ENCODE measurements at places on chromosomes 11 and 22.
A peak's percentile ranks its signal among the peaks of the same experiment; 100 is the strongest.

GRCh38 chr11:6708876-6709275, 25.7 kb upstream of the MRPL17 start:
- DNase-seq: no peak

- DNase-seq: no peak
Observed at GRCh38 chr11:117662255-117662654, 134.8 kb downstream of the DSCAML1 start.

GRCh38 chr11:13680501-13681264, 12.2 kb downstream of the FAR1 start:
- DNase-seq: peak; percentile 32

DNA sequence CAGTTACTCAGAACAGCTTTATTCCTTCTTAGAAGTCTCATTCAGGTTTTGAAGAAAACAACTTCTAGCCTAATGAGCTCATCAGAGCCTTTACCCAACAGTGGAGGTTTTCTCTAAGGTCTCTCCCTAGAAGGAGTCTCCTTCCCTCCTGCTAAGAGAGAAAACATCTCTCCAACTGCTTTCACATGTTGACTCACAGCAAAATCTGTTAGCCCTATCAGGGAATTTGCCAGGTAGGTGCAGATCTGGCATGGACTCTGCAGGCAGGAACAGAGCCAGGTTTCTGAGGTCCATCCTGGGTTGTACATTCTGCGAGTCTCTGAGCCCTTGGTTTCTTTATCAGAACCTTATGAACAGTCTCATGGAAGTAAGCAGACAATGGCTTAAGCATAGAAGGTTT, 214.4 kb downstream of the HIPK3 start:
- no peak for DNase-seq

- DNase-seq: no peak
Observed at GRCh38 chr11:132284048-132284447, 913.6 kb downstream of the NTM start.

GRCh38 chr11:124470561-124471227, 25.2 kb upstream of the OR8B8 start:
- peak; percentile 85 for DNase-seq

Measured in muscle of leg (tissue), 16 donors.